ENCODE measurements at places on chromosomes 5 and 9. TPM values are rescaled to one million over a fixed set of nuclear protein-coding genes. Genes with fewer than 3 reads are reported as not detected.
A peak's percentile ranks its signal among the peaks of the same experiment; 100 is the strongest.

- peak; percentile 30 for DNase-seq
Measured at GRCh38 chr5:132764671-132765238, 12.3 kb downstream of the SEPTIN8 start.

DNA sequence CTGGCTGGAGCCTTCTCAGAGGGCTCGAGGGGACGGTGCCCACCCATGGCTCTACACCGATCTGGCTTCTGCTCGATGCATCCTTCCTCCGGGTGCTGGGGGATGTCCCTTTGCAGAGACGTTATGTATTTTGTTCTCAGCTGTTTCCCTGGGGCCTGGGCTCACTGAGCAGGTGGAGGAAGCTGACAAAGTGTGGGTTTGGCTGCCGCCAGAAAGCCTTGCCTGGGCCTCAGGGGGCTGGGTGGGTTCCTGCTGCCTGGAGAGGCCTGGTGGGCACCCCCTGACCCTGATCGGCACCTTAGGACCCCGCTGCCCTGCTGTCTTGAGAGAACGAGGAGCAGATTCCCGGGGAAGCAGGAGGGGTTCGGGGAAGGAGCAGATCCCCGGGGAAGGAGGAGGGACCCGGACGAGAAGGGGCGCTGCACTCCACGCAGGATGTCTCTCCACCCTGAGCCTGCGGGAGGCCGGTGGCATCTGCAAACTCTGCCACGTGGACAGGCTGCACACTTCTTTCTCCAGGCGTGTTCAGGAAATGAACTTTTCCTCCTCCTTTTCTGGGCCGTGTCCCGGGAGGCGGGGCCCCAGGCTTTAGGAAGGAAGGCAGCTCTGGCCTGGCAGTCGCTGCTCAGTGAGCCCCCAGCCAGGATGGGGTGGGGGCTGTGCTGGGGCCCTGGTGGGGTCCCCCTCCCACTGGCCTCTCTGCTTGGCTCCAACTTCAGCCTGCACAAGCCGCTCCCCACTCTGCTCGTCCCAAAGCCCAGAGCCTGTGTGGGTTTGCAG lies 148.9 kb downstream of the RXRA start:
- DNase-seq: peak; percentile 87

DNA sequence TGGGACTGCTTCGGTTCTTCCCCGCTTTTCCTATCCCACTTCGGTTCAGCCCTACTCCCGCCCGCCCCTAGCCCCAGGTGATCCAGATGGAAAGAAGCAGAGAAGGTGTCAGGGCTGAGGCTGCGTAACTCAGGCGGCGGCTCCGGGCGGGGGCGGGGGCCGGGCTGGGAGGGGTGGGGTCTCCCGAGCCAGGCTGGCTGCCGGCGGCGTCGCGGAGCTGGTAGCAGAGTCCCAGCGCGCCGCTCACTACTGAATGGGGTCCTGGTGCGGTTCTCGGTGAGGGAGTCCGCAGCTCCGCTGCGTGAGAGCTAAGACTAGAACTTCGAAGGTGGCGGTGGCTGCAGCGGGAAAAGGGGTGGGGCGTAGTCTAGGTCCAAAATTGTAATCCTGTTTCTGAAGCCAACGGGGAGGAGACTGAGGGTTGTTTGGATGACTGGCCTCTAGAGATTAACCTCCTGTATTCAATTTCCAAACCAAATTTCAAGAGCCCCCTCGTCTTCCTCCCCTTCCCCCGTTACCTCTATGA lies 1.4 kb downstream of the PRR16 start:
- DNase-seq: peak; percentile 71

DNA sequence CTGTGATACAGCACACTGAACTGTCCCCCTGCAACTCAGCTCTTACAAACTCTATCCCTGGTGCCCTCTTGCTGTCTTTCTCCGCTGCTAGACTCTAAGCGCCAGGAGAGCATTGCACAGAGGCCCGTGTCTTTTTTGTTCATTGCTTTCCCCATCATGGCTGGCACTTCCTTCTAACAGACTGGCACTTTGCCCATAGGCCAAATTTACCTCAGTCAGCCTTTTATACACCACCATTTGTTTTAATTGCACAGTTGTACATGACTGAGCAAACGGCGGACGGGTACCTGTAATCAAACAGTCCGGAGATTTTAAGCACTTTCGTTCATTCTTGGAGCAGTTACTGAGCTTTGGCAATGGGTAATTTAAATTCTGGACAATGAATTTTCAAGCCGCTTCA lies 102.2 kb upstream of the CLINT1 start:
- DNase-seq: no peak

- no peak for DNase-seq
Measured at GRCh38 chr9:136493567-136493971, 10.7 kb upstream of the SEC16A start.

Gene PRLR
- 0.38 TPM for total RNA-seq

DNA sequence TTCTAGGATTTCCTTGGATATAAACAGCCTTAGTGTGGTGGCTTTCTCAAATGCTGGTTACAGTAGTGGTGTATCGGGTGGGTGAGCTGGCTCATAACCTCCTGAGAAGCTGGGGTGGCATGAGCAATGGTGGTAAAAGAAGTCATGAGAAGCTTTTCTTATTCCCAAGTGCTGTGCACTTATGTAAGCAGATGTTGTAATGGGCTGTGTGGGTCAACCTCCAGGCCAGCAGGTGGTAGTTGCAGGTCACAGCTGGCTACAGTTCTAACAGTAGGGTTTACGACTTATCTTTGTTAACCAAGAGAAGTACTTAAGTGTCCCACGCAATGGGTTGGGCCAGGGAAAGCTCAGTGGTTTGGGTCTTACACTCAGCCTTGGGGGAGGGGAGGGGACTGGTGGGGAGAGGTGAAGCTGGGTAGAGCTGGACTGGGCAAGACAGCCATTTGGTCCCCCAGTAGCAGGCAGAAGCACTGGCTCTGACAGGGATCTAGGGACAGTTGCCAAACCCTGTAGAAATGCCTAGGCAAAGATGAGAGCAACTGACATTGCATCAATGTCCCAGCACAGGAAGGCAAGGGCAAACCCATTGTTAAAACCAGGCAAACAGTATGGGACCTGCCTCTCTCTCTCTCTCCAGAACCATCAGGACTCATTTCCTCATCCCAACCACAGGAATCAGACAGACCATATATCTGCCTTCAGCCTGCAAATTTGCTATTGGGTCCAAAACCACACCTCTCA lies 76.8 kb downstream of the RNF130 start:
- no peak for DNase-seq

GRCh38 chr9:21402386-21403251 lies 6.3 kb upstream of the IFNA8 start:
- DNase-seq: no peak

Gene SLC23A1
- not detected for total RNA-seq

Gene GABRP
- total RNA-seq: 0.14 TPM

DNA sequence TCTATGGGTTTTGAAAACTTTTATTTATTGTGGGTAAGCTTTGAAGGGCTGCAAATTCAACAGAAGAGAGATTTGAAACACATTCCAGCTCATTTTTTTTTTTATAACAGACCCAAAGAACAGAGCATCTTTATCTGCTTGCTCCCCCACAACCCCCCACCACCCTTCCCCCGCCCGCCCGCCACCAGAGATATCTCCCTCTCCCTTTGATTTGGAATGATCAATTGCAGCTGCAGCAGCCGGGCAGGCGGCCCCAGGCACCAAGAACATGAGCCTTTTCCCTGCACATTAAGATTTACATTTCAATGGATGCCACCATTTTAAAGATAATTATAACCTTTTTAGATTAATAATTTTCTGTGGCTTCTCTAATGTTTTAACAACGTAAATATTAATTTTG lies 510.9 kb downstream of the ZNF608 start:
- DNase-seq: no peak

- DNase-seq: no peak
Measured at GRCh38 chr9:76087976-76088375, 197.5 kb downstream of the PCSK5 start.

DNA sequence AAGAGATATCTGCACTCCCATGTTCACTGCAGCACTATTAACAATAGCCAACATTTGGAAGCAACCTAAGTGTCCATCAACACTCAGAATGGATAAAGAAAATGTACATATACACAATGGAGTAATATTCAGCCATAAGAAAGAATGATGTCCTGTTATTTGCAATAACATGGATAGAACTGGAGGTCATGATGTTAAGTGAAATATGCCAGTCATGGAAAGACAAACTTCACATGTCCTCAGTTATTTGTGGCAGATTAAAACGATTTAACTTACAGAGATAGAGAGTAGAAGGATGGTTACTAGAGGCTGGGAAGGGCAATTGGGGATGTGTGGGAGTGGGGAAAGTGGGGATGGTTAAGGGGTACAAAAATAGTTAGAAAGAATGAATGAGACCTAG lies 110.3 kb upstream of the PCSK5 start:
- DNase-seq: no peak

Gene CDC25C
- 0.24 TPM for total RNA-seq

Gene SLC36A3
- not detected for total RNA-seq

Gene ARHGEF28
- 1.9 TPM for total RNA-seq

DNA sequence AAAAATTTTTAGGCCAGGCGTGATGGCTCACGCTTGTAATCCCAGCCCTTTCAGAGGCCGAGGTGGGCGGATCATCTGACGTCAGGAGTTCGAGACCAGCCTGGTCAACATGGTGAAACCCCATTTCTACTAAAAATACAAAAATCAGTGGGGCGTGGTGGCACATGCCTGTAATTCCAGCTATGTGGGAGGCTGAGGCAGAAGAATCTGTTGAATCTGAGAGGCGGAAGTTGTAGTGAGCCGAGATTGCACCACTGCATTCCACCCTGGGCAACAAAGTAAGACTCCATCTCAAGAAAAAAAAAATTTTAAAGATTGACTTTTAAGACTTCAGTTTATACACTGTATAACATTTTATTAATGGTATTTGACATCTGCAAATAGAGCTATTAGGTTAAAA lies 60.1 kb upstream of the GNAQ start:
- DNase-seq: no peak

Gene DDX46
- total RNA-seq: 27.6 TPM

GRCh38 chr9:7894231-7894630 lies 94.7 kb upstream of the DMAC1 start:
- DNase-seq: no peak

Gene FBP2
- 0.54 TPM for total RNA-seq

Gene GRM6
- not detected for total RNA-seq

DNA sequence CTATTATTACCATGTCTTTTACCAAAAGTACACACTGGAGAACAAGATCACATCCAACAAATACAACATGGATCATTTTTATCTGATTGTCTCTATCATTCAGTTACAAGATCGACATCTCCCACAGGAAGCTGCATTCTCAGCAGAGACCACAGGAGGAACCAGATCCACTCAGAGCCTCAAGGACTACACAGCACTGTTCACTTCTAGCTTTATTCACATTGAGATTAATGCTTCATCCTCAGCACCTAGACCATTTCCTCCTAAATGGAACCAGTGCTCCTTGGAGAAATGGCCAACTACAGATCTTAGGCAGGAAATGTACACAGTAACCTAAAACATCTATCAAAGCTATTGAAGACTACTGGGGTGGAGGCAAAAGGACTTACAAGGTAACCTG lies 13.3 kb upstream of the C5orf15 start:
- no peak for DNase-seq

DNA sequence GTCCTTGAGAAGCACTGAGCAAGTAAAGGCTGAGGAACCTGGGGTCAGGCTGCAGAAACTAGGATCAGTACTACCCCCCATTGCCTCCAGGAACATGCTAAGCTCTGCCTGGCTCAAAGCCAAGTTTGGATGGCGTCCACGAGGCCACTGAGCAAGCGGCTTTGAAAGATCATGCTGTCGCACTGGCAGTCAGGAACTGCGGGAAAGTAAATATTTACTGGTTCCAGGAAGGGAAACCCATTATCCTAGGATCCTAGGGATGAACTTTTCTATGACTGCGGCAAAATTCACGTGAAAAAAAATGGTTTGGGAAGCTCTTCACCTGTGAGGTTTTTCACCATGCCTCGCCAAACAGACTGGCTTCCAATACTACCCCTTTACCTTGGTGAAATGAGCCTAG lies 75.3 kb upstream of the PJA2 start:
- peak; percentile 83 for DNase-seq
